T-helper 1 cell (primary cell): ENCODE measurements at places on chromosomes 1 and 21.

DNA sequence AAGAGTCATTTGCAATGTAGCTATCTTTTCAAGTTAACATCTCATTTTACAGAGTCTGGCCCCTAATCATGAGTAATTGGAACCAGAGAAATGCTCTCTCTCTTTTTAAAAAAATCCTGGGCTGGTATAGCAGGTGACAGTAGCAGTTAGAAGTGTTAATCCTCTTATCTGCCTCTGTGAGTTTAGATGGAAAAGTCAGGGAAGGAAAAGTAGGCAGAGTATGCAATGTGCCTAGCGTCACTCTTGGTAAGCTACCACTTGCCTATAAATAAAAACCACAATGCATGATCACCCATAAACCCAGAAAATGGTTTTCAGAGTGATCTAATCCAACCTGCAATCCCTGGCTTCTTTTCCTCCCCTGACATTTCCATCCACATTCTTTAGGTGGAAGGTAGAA, 43.2 kb downstream of the UTP25 start:
- no peak for DNase-seq

DNA sequence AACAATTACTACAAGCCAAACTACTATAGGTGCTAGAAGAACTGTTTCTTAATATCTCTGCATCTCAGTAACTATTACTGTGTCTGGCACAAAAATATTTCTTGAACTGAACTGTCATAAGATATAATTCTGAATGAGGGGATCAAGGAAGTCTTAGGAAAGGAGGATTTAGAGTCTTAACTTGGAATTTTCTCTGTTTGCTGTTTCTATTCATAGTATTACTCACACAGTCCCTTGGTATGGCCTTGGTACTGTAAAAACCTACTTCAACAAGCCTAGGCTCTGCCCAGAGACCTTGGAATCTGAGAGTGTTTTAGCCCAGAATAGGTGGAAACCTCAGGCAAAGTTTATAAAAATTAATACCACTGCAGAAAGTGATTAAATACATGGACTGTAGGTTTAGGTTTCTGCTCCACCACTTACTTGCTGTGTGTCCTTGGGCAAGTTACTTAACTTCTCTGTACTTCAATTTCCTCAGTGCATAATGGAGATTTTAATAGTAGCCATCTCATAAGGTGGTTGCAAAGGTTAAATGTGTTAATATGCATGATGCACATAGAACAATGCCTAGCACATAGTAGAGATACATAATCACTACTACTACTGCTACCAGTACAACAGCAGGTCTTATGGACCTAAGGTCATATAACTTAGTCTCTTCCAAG, 87.4 kb upstream of the NFIA start:
- DNase-seq = no peak

- no peak for DNase-seq
Observed at GRCh38 chr1:165161130-165161529, 195.4 kb downstream of the LMX1A start.

GRCh38 chr1:59279645-59280044, 17.2 kb upstream of the FGGY start:
- no peak for DNase-seq

DNA sequence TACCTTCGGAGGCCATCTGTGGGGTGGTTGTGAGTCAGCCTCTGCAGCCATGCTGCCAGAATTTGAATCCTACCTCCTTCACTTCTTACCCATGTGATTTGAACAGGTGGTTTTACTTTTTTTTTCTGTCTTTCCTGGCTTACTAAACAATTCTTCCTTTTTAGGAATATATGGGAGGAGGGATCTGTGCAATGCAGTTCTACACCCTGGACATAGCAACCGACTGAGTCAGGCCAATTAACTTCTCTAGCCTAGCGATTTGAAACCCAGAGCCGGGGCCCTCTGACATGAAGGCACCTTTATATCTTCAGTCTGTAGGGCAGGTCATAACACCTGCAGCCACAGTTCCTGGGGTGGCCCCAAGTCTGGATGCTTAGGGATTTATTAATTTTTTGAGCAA, 83.6 kb downstream of the ST6GALNAC3 start:
- no peak for DNase-seq

DNA sequence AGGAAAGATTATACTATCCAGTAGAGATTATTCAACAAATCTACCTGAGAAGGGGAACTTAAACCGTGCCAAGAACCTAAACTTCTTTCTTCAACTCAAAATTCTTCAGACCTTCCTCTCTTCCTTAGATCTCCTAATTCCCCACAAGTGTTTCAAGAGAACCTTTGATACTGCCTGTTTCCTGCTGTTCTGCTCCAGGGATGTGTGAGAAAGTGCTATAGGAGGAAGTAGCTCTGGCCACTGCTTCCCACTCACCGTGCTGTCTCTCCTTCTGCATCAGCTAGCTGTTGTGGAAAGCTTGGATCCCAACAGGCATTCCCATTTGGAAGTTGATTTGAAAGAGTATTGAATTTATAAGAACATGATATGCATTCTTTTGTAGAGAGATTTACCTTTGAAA, 4.5 kb upstream of the NOS1AP start:
- DNase-seq = no peak

DNA sequence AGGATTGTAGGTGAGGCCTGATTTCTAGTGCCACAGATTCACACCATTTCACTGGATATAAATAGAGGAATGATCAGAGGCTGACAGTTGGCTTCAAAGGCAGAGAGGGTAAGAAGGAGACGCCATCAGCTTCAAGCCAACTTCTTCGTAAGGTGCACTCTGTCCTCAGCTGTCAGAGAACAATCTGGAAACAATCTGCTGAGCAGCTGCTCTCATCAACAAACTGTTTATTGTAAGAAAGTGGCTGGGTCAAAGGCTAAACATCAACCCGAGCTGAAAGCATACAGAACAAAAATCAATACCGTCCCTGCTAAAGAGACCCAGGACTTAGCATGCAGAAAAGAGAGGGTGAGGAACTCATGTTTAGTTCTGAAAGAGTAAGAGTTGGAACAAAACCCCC, 48.2 kb downstream of the HLCS start:
- no peak for DNase-seq
